Erythroblast (primary cell): ENCODE measurements at places on chromosomes 1 and 21.

GRCh38 chr21:34974162-34974981, 74.7 kb downstream of the RUNX1 start:
- DNase-seq = no peak

- DNase-seq = peak; percentile 39
Observed at GRCh38 chr1:143698016-143698415, 273.8 kb downstream of the FAM72C start.

- peak; percentile 67 for DNase-seq
Observed at GRCh38 chr1:239976130-239976968, 115.3 kb upstream of the FMN2 start.

DNA sequence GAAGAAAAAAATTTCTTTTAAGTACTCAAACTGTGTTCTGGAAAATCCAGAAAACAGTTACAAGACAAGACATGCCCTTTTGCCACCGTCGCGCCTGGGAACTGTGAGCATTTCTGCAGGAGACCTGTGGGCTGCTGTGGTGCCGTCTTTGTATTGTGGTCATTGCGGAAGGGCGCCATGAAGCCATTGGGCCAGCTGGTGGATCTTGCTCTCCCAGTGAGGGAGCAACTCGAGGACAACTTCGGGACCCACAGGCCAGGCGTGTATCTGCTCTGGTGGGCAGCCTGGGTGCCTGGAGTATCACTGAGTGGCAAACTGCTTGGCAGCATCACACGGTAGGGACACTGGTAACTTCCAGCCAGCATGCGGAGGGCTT, 3.8 kb upstream of the THEMIS2 start:
- DNase-seq = peak; percentile 43

- DNase-seq = no peak
Observed at GRCh38 chr21:41295721-41296254, 20.8 kb upstream of the FAM3B start.

DNA sequence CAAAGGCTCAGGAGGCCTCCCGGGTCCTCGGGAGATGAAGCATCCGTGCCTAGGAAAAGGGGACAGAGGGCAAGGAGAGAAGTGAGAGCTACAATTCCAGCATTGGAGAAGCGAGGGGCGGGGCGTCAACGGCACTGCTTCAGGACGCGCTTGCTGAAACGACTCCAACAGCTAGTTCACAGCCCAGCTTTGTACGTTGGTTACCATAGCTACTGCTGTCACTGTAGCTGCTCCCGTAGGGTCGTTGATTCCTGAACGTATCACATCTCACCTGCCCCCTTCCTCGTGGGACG, 63.1 kb downstream of the TOR1AIP2 start:
- DNase-seq = no peak

GRCh38 chr21:42200906-42201614, 17.9 kb upstream of the ABCG1 start:
- no peak for DNase-seq

DNA sequence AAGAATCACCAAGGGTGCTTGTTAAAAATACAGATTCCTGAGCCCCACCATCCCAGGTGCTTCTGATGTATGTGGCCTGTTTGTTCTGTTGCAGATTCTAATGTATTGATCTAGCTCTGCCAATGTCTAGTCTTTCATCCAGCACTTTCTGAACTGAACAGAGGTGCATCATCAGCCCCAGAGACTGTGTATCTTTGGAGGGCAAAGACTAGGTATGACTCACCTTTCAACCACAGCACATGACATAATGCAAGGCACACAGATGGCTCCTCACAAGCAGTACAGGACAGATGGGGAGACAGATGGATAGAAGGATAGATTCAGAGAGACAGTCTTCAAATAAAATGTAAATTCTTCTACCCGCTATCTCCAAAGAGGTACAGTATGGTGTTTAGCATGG, 32.3 kb downstream of the CD58 start:
- peak; percentile 33 for DNase-seq

GRCh38 chr1:89669441-89669840, 36.5 kb downstream of the LRRC8C start:
- DNase-seq = no peak

GRCh38 chr1:178504286-178504685, 7.5 kb upstream of the CLEC20A start:
- no peak for DNase-seq

DNA sequence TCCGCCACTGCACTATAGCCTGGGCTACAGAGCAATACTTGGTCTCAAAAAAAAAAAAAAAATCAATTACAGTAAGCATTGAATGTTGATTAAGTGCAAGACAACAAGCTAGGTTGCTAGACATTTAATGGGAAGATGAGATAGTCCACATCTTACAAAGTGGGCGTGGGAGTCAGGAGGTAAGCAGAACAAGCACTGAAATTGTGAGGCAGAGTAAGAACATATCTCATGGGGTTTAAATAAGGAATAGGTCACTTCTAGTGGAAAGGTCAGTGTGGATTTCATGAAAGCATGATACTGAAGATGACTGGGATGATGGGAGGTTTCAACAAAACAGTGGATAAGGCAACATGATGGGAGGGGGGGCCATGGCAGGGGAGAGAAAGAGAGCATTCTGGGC, 1.9 kb upstream of the OLFML2B start:
- no peak for DNase-seq

- no peak for DNase-seq
Observed at GRCh38 chr21:45320261-45321025, 32.7 kb upstream of the POFUT2 start.

GRCh38 chr1:185441605-185442004, 124.6 kb upstream of the IVNS1ABP start:
- no peak for DNase-seq

GRCh38 chr1:17976854-17977253, 130.7 kb upstream of the IGSF21 start:
- no peak for DNase-seq

DNA sequence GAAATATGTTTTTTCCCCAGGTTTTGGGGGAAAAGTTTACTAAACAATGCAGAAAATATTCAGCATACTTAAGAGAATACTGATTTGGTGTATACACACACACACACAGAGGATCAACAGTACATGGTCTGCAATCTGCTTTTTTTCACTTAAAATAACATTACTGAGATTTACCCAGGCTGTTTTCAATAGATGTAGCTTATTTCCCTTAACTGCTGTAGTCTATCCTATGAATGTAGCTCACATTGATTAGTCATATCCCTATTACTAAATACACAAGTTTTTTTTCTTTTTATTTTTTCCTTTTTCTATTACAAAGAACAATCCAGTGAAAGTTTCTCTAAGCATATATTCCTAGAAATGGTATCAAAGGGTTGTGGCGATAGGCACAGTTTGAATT, 266.7 kb upstream of the GREM2 start:
- DNase-seq = no peak

DNA sequence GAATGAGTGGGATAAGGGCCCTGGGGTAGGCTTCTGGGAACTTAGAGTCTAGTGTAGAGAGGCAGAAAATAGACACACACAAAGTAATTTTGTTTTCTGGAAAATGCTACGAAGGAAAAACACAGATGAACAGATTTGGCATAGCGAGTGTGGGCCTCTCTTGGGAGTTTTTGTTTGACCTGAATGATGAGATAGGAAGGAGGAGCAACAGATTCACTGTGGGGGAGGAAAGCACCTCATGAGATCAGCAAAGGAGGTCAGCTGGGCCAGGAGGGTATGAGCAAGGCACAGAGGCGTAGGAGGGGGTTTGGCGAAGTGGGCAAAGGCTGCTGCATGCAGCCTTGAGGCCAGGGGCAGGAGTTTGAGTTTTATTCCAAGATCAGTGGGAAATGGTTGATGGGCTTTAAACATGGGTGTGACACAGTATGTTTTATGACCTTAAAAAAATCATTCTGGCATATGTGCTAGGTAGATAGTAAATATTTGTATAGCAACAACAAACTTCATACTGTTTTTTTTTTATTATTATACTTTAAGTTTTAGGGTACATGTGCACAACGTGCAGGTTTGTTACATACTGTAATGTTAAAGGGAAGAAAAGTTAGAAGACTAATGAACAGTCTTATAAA, 57.9 kb downstream of the FGGY start:
- DNase-seq = no peak

DNA sequence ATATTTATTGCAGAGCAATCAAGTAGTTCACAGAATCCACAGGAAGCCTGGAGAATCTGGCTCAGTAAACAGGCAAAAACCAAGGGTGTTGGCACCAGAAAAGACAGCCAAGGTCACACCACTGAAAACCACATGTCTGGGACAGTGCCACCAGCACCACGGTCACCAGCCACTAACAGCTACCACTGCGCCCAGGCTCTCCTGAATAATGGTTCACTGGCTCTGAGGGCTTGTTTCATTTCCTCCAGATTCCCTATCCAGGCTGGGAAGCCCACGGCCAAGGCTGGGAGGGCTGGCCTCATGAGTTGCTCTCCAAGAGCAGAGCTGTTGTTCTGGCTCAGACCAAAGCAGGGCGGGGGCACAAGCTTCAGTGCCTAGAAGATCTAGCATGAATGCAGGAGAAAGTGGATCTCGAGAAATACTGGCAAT, 54.5 kb upstream of the PTGFRN start:
- no peak for DNase-seq

DNA sequence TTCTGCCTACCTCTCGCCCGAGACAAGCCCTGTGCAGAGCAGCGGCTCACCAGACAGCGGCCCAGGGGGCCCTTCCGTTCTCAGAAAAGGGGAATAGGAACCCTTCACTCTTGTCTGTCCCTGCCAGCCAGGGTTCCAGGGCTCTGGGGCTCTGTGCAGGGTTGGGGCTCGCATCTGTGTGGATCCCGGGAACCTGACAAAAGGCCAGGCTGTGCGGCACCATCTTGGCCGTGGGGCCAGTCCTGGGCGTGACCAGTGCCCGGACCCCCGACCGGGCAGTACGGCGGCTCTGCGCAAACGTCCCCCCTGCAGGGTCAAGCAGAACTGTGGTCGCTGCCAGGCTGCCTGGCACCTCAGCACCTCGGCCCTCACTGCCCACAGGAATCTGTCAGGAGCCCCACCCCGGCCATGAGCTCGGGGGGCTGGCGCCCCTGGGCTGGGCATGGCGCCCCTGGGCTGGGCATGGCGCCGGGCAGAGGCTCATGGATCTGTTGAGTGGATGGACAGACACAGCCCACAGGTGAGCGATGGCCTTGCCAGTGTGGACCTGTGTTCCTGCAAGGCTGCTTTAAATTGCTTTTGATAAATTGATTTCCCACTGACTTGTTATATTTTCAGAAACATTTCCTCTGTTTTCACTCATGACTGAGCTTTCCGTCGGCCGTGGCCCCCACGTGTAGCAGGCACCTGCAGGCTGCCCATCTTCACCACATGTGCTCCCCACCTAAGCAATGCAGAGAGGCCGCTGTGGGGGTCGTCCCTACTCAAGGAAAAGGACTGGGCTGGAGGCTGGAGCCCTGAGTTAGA, 59.0 kb downstream of the SLX9 start:
- DNase-seq = no peak

- no peak for DNase-seq
Observed at GRCh38 chr1:230773396-230774033, 26.3 kb downstream of the CAPN9 start.

GRCh38 chr1:243433737-243434370, 178.0 kb downstream of the SDCCAG8 start:
- DNase-seq = no peak

DNA sequence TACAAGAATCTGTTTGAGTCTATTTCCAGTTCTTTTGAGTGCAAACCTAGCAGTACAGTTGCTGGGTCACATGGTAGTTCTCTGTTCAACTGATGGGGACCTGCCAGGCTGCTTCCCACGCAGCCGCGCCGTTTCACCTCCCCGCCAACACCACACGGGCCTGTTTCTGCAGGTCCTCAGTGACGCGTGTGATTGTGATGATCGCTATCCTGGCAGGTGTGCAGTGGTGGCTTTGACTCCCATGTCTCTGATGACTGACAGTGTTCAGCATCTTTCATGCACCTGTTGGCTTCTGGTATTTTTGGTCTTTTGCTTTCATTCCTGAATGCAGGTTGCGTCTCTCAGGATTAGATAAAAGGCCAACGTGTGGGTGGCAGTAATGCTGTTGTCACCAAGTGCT, 41.6 kb downstream of the FAAP20 start:
- no peak for DNase-seq

- DNase-seq = no peak
Observed at GRCh38 chr1:6495041-6495441, 3.6 kb upstream of the PLEKHG5 start.

GRCh38 chr1:78370356-78370755, 120.4 kb upstream of the PTGFR start:
- no peak for DNase-seq

DNA sequence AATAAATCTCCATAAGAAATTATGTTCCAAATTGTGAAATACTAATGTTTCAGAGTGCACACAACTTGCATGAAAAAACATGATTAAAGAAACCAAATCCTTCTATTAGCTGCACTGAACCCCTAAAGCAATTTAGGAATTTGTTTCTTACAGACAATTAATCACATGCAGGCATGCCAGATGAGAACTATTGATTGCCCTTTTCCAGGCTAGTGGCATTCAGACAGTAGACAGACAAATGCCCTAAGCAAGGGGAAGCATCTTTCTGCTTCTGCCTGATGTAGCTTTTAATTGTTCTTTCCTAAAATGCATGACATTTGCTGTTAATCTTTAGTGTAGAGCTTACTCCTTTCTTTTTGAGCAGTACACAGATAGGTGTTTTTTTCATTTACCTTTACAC, 229.5 kb downstream of the DPYD start:
- DNase-seq = no peak

DNA sequence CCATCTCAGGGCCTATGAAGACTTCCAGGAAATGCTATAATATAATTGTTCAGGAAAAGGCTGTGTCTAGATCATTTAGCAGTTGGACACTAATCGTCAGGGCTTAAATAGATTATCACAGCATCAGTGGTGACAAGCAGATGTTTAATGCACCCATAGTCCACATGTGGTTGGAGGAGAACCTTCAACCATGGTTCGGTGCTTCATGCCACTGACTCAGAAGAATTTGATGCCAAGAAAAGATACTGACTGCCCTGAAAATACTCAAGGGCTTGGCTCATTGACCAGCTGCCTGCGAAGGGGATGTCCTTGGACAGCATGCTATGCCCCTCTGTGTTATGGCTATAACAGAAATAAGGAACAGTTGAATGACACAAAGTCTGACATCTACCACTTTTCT, 175.7 kb downstream of the HHIPL2 start:
- no peak for DNase-seq

GRCh38 chr1:209485167-209485566, 98.3 kb upstream of the CAMK1G start:
- DNase-seq = no peak

DNA sequence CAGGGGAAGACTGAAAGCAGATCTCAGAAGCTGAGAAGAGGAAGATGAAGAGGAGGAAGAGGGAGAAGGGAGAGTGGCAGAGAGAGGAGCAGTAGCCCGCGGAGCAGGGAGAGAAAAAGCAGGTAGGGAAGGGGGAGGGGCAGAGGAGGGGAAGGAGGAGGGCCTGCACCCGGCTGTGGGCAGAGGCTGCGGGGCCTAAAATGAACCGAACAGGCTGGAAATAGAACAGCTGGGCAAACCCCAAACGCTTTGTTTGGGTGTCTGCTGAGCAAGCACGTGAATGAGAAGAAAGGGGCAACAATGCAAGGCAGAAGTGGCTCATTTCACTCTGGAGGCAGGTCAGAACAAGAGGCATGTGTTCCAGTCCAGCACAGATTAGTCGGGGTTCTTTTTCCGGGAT, 33.5 kb downstream of the KCNC4 start:
- DNase-seq = no peak
